ENCODE measurements at places on chromosomes 11 and 22. TPM values are rescaled to one million over a fixed set of nuclear protein-coding genes. Genes with fewer than 3 reads are reported as not detected.

GRCh38 chr22:38104084-38104483 is 6.4 kb downstream of the BAIAP2L2 start:
- peak; percentile 27 for DNase-seq

- no peak for DNase-seq
Measured at GRCh38 chr11:74691755-74692154, 39.5 kb downstream of the CHRDL2 start.

GRCh38 chr22:25139062-25139461 is 60.6 kb upstream of the CRYBB3 start:
- peak; percentile 60 for DNase-seq

GRCh38 chr22:30290342-30291057 is 1.2 kb upstream of the CASTOR1 start:
- DNase-seq, result peak; percentile 41

DNA sequence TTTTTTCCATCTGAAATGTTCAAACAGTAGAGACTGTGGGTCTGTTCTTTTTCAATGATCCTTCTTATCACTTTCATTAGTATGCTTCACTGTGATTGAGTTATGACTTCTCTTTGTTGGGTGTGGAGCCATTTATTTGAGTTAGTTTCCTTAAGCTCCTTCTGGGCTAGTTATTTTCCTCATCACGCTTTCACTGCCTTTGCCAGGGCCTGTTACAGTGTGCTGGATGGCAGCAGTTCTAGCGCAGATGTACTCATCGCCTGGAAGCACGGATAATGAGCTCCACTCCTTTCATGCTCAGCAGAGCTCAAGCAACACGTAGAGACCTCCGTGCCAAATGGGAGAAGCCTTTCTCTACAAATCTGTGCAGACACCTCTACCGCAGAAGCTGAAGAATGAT is 7.0 kb upstream of the ARHGAP42 start:
- no peak for DNase-seq

DNA sequence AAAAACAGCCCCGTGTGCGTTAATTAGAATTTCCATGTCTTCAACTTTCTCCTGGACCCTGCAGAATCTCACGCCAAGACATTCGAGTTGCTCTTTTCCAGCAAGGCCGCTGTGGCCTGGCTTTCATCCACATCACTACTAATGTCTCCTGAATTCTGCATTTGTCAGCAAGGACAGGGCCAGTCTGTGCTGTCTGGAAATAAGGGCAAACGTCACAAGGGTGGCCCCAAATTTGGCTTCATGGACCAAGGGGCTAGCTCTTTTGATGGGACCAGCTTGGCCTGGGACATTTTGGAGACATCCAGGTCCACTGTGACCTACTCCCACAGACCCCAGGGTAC is 33.4 kb downstream of the KCNQ1OT1 start:
- peak; percentile 53 for DNase-seq

The TAF10 gene
- total RNA-seq, result 83.6 TPM

The IGF2 gene
- 79.9 TPM for total RNA-seq

The GRK2 gene
- total RNA-seq, result 53.4 TPM

The FAT3 gene
- 0.24 TPM for total RNA-seq

The H19 gene
- total RNA-seq, result 420 TPM

The SAA4 gene
- not detected for total RNA-seq

The DRD4 gene
- not detected for total RNA-seq

The ANO5 gene
- 68.9 TPM for total RNA-seq

The OR10V1 gene
- total RNA-seq, result not detected

All from Right ventricle myocardium superior (tissue), 1 donor.